T-helper 22 cell (primary cell): ENCODE measurements at places on chromosomes 11 and 22.

- DNase-seq: no peak
These were observed 93.9 kb downstream of the RASSF10 start for GRCh38 chr11:13102865-13103539.

GRCh38 chr22:48258811-48259210 lies 1496.4 kb downstream of the TBC1D22A start:
- no peak for DNase-seq

DNA sequence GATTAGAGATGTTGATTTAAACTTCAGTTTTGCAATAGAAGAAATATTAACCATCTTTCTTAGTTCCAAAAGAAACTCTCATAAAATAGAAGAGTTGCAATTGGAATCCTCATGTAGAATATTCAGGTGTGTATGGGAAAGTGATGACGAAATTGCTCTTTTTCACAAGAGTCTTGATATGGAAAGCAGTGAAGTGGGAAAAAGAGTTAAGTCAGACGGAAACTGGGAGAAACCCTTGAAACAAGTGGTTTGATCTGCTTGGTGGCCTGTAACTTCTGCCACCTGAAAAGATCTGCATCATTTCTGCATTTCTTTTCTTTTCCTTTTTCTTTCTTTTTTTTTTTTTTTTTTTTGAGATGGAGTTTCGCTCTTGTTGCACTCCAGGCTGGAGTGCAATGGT lies 41.8 kb upstream of the CLMP start:
- DNase-seq: no peak

DNA sequence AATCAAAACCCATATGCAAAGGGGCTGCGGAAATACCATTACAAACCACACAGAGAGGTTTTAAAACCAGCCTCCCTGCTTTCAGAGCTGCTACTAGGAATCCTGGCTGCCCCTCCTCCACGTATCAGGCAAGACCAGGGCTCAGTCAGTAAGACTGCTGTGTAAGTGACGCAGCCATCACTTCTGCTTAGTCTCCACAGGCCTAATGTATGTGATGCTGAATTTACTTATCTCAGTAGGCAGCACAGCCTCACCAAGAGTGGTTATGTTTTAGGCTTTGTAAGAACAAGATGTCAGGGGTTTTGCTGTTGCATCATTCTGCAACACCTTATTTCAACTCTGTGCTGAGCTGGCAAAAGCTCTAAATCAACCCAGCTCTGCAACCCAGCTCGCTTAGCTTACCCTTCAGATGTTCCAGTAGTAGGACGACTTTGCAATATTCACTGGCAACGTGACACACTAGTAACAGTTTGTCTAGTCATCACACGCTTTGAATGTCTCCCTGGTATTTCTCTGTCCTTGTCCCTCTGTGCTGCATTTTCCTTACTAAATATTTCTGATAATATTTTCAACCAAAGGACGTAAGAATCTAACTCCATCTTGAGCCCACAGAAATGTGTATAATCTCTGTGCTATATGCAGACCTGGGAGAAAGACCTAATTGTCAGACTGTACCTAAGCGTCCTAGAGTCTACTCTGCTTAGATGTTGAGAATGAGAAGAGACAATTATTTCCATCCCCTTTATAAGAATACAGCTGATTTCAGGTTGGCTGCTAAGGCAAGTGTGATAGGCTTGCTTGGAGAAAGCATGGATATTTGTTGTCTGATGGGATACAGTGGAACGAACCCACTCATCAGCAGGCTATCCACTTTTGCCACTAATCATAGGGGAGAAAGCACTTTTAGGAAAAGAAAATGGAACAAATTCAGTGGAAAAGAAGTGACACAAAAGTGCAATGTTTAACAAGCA lies 72.2 kb downstream of the LARGE2 start:
- no peak for DNase-seq

GRCh38 chr11:8296872-8297271 lies 33.2 kb upstream of the LMO1 start:
- DNase-seq: no peak

GRCh38 chr11:10838881-10839280 lies 19.0 kb downstream of the ZBED5 start:
- DNase-seq: no peak

GRCh38 chr11:72642884-72643522 lies 31.2 kb downstream of the PDE2A start:
- peak; percentile 21 for DNase-seq

- no peak for DNase-seq
These were observed 246.0 kb downstream of the CADM1 start for GRCh38 chr11:115258216-115258615.

GRCh38 chr11:102413497-102413896 lies 39.1 kb downstream of the TMEM123 start:
- no peak for DNase-seq

DNA sequence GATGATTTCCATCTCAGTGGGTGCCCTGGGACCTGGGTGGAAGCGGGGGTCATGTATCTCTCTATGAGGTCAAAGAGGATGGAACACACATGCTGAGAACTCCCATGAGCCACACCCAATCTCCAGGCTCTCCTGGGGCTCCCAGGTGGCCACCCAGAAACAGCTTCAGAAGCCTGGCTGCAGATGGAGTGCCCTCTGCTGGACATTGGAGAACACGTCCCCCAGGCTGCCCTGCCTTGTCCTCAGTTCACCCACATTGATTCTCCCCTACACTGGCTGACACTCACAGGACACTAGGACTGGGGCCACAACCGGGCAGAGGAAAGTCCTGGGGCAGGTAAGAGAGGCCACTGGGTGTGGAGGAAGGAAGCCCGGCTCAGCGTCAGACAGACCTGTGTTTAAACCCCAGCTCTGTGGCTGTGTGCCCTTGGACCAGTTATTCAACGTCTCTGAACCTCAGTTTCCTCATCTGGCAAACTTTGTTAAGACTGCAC lies 4.5 kb upstream of the NOL12 start:
- peak; percentile 43 for DNase-seq

DNA sequence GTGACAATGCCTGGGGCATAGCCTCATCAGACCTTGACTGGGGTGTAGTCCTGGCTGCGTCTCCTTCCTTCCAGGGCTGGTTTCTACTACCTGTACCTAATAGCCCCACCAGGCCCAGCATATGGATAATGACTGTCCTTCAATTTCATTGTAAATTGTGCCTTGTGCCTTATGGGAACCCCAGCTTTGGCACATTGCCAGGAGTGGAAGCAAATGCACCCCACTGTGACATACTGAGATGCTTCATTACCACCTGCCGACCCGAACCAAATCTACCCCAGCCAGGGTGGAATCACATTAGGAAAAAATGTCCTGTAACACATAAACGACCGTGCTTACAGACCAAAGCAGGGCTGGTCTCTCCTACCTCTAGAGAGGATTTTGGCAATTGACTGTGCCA lies 7.3 kb downstream of the TOP3B start:
- DNase-seq: no peak

DNA sequence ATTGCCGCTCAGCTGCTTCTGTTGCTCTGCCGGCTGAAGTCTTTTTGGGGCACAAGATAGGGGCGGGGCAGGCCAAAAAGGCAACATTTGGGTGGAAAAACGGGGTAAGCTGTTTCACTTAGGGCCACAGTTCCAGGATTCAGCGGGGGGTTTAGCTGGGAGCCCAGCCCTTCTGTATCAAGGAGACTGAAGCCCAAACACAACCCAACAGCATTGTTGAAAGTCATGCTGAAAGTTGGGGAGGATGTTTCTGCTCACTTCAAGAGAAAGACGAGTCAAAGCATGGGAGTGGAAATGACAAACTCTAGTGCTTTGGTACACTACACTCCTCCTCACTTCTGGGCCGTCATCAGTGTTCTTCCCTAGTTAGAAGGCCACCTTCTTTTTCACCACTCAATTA lies 56.1 kb upstream of the GNAZ start:
- DNase-seq: no peak

DNA sequence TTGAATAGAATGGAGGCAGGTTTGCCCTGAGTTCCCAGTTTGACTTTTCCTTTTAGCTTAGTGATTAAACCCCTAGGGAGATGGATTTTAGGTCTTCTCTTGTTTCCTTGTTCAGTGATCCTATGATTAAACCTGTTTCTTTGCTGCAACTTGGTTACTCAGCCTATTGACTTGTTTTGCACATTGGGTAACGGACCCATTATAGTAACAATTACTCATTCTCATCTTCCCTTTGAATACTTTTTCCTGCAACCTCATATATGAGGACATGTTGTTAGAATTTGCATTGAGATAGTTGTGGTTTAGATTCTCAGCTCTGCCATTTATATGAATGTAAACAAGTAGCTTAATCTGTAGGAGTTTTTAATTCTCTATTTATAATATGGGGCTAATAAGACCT lies 489.2 kb upstream of the CNTN5 start:
- no peak for DNase-seq

- no peak for DNase-seq
These were observed 24.1 kb upstream of the MICAL3 start for GRCh38 chr22:18048441-18048898.

- DNase-seq: no peak
These were observed 2.3 kb downstream of the OR51G1 start for GRCh38 chr11:4921796-4922195.

DNA sequence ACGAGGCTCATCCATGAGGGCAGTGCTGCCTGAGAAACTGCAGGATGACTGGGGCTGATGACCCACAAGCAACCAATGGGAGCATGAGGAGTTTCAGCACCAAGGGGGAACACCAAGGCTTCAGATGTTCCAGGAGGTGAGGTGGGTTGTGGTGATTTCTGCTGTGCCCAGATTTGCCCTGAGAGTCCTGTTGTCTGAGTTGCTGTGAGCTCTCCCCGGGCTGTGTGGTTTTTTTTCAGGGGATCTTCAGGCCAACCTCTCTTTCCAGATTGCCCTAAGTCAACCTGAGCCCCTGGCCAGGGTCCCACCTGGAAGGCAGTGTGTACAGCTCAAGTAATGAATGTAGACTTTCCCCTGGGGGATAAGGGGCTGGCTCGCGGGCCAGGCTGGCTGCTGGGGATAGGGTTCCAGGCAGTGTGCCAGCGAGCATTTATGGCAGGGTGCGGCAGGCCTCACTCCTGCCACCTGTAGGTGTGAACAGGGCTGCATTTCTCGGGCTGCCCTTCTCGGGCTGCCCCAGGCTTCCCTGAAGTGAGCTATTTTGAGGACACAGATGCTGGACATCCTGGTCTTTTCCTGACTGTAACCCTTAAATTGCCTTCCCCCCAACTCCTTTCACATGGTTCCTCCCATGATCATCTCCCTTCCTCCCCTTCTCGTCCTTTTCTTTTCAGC lies 9.8 kb downstream of the SLC22A6 start:
- no peak for DNase-seq
